ENCODE measurements at places on chromosomes 7 and 10. TPM values are rescaled to one million over a fixed set of nuclear protein-coding genes. Genes with fewer than 3 reads are reported as not detected.

GDF10 gene
- not detected for total RNA-seq

WNT8B gene
- total RNA-seq = not detected

DNAH11 gene
- 6.2 TPM for total RNA-seq

ADCY1 gene
- 4.4 TPM for total RNA-seq

OR9A2 gene
- total RNA-seq = not detected

IFIT5 gene
- total RNA-seq = 35.5 TPM

GIMAP8 gene
- total RNA-seq = not detected

EVX1 gene
- not detected for total RNA-seq

DNA sequence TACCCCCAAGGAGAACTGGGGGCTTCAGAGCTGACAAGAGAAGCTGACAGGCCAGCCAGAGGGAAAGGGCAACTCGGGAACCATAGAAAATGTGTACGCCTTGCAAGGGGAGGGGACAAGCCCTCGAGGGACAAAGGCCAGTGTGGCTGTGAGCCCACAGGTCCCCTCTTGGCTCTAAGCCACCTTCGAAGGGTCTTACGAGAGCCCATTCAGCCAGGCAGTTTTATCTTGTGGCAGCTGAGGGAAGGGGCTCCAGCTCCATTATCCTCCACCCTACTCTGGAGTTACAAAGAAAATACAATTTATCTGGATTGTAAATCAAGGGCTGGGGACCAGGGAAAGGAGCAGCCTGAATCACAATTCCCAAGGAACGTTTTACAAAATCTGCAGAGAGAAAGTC is 159.5 kb upstream of the ZMIZ1 start:
- DNase-seq = no peak

DNA sequence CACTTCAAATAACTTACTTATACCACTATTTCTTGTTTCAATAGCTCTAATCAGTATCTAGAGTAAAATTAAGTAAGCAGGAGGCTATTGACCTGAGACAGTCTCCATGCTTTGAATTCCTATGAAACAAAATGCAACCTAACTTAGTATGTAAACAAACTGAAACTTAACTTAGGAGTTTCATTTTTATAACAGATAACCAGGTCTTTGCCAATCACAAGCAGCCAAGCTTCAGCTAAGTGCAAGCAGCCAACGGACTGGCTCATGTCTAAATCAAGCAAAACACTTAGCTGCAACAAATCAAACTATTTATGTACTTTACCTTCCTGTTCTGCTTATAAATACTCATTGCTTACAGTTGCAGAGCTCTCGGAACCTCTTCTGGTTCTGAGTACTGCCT is 4.4 kb upstream of the GSTK1 start:
- DNase-seq = no peak

DNA sequence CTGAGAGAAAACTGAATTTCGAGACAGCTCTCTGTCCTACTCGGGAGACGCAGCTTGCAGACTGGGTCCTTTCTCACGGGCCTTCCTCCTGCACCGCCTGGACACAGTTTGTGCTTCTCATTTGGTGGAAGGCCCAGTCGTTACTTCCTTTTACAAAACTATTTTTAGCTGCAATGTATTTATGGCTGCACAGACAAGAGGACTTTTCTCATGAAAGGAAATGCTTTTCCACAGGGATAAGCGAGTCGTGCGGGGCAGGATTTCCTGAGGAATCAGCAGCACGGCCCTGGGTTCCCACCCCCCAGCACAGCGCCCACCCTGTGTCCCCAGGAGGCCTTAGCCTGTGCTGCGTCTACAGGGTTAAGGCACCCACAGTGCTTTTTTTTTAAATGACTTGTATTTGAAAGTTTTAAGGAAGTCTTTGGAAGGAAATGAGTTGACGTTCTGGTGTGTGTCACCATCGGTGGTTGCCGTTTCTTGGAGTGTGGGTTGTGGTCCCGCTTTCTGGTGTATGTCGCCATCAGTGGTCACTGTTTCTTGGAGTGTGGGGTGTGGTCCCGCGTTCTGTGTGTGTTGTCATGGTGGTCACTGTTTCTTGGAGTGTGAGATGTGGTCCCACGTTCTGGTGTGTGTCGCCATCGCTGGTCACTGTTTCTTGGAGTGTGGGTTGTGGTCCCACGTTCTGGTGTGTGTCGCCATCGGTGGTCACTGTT is 50.9 kb downstream of the INPP5A start:
- no peak for DNase-seq

DNA sequence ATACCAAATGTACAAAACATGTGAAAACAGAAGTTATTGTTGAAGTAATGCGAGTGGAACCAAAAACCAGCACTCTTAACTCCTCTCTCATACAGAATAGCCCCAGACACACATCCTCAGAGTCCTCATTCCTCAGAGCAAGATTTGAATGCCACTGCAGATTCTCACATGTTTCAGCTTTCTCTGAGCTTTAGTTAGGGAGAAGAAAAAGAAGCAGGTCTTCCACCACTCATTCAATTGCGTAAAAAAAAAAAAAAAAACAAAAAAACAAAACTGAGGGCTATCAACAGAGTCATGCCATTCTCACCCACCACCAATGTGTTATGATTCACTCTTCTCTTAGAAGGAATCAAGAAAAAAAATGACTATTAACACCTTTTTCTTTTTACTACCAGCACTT is 287.7 kb downstream of the IPMK start:
- peak; percentile 19 for DNase-seq

- DNase-seq = no peak
Observed at GRCh38 chr10:128863411-128863810, 603.6 kb upstream of the MGMT start.

GRCh38 chr7:2270495-2270894 is 28.5 kb downstream of the NUDT1 start:
- DNase-seq = no peak

DNA sequence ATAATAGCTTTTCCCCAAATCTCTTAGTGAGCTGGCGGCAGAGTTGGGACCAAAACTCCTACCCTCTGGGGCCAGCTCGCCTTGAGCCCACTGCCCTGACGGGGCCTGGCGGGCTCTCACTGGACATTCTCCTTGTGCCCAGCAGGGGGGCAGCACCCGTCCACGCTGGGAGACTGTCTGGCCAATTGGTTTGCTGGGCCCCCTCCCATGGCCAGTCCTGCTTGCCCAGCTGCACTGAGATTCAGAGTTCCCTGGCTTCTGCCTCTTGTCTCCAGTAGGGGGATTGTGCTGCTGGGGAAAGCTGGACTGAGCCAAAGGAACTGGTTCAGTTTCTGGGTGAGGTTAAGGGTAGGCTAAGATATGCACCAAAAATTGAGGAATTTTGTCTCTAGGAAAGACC is 59.8 kb downstream of the RAMP3 start:
- no peak for DNase-seq

- no peak for DNase-seq
Observed at GRCh38 chr7:157870644-157871290, 534.0 kb downstream of the DNAJB6 start.

DNA sequence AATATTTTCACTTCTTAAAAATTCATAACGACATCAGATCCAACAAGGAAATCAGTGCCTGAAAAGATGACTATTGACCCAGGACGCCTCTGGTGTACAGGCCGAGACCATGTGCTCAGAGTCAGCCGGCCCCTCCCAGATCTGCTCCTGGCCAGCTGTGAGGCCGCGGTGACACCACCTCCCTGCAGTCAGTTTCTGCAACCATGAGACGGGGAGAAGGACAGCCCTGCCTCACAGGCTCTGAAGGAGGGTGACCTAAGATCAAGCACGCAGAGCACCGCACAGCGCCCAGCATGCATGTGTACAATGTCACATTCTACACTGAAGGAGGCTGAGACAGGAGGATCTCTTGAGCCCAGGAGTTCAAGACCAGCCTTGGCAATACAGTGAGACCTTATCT is 2.6 kb upstream of the GPER1 start:
- no peak for DNase-seq

DNA sequence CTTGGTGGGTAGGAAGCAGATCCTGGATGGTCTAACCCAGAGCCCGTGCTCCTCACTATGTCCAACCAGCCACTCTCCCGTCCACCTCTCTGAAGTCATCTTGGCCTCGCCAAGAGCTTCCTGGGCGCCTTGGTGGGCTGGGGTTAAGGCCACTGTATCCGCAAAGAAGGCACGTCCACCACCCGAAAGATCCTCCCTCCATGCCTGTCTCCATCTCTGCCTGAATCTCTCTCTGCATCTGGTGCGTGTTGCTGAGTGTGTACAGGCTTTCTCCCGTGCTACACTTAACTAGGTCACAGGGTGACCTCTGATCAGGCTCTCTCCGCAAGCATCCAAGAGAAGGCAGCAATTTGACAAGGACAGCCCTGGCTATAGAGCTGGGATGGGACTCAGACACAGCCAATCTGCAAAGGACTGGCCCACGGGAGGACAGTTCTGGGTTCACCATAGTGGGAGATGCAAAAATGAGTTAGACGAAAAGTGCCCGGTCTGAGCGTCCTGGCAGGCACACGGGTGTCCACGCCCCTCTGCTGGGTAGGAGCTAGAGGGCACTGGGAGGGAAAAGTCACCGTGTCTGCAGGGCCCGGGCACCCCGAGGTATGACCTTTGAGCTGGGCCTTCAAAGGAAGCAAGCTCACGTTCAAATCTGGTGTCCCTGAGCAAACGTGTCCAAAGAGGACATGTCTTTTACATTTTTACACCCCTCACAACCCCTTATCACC is 9.4 kb upstream of the RFC2 start:
- no peak for DNase-seq

DNA sequence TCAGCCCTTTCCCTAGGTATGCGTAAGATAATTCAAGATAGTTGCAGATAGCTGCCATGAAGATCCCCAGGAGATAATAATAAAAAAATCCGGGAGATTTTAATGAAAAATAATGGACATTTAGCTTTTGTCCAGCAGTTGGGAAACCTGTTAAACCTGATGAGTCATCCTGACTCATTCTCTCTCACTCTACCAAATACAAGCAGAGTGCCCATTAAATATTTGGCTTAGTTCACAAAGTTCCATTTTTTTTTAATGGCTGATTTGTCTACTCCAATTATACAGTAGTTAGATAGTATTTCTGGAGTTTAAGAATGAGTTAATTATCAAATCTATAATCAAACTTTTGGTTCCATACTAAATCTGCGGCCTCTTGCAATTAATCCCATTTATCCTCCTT is 2.1 kb upstream of the SHTN1 start:
- peak; percentile 87 for DNase-seq

DNA sequence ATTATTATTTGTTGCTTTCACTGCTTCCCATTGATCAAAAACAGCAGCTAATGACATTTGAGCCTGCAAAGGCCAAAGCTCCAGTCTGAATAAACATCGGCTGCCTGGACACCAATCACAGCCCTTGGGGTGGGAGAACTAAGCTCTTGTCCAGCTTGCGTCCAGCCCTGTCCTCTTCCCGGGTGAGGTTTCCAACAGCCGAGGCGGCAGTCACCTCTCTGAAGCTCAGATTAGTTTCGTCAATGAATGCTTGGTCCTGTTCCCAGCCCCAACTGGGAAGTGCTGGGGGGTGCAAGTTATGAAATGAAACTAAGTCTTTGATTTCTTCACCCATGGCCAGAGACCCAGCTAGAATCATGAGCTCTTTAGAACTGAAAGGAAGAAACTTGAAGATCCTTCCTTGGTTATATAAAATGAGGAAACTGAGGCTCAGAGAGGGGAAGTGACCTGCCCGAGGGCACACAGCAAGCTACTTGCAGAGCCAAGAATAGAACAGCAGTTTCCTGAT is 114.0 kb upstream of the TCF7L2 start:
- no peak for DNase-seq

DNA sequence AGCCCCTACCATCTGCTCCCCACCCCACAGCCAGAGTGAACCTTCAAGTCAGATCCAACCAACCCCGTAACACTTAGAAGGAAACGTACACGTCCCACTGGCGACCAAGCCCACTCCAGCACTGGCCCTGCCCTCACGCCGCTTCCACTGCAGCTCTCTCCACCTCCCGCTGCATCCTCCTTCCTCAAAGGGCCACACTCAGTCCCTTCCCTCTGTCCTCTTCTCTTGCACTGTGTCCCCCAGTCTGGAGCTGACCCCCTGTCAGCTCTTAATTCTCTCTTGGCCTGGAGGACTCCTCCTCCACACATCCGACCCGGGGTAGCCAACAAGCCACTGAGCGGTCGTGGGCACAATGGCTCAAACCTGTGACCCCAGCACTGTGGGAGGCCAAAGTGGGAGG is 85.8 kb downstream of the PROSER2 start:
- no peak for DNase-seq

- no peak for DNase-seq
Observed at GRCh38 chr7:135514856-135515255, 5.0 kb upstream of the CNOT4 start.

- DNase-seq = no peak
Observed at GRCh38 chr10:133420579-133420978, 3.8 kb downstream of the SPRN start.

DNA sequence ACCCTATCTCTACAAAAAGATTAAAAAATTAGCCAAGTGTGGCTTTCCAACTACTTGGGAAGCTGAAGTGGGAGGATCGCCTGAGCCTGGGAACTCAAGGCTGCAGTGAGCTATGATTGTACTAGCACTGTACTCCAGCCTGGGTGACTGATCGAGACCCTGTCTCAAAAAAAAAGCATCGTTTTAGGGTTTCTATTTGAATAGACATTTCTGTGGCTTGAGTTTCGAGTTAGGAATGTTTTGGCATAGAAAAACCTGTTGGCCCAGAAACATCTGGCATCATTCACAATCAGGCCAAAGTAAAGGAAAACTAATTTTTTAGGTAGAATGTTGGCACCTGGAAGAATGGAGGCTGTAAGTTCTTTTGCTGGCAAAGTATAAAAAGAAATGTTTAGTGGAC is 72.4 kb downstream of the AUTS2 start:
- DNase-seq = no peak

- no peak for DNase-seq
Observed at GRCh38 chr7:151936207-151936606, 20.0 kb upstream of the GALNTL5 start.

- DNase-seq = no peak
Observed at GRCh38 chr10:114498413-114499111, 94.3 kb upstream of the AFAP1L2 start.

GRCh38 chr10:44378626-44379025 is 6.3 kb downstream of the CXCL12 start:
- DNase-seq = no peak

DNA sequence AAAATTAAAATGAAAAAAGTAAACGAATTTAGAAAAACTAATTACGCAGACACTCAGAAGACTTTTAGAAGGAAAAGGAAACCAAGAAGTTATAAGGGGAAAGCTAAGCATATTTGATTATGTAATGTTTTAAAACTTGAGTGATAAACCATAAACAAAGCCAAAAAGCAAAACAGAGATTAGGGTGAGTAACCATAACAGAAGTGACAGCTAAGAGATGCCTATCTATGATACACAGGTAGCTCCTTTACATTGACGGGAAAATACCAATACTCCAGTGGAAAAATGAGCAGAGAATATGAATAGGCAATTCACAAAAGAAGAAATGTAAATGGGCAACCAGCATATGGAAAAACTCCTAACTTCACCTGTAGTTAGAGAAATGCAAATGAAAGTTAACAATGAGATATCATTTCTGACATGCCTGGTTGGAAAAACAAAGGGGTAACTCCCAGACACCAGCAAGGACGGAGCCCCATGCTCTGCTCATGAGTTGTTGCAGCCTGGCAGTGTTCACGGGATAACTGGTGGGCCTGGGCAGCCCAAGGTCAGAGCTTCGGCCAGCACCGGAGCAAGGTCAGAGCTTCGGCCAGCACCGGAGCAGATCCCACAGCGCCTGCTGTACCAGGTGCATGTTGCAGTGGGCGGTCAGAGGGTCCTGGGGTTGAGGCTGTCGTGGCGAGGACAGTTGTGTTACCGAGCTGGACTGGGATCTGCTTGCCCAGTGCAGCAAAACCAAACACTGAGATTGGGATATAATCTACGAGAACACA is 58.9 kb downstream of the ALOX5 start:
- no peak for DNase-seq
